ENCODE measurements at places on chromosomes 7 and 10.
A peak's percentile ranks its signal among the peaks of the same experiment; 100 is the strongest.

- DNase-seq, result no peak
These were observed 86.0 kb downstream of the SEMA3E start for GRCh38 chr7:83562960-83563359.

DNA sequence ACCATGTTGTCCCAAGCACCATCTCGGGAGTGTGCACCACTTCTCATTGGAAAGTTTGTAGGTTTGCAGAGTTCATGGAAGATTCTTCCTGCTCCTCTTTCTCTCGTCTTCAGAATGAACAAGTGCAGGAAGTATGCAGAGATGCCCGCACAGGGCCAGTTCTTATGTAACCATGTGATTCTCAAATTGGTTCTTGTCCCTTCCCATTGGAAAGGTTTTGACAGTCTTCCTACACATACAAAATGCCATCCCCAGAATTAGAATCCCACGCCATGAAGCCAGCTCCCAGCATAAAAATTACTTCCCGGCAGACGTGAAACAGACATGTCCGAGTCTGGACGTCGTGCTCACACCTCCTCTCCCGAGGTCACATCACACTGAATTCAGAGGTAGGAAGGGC lies 251.6 kb downstream of the ELMO1 start:
- no peak for DNase-seq

DNA sequence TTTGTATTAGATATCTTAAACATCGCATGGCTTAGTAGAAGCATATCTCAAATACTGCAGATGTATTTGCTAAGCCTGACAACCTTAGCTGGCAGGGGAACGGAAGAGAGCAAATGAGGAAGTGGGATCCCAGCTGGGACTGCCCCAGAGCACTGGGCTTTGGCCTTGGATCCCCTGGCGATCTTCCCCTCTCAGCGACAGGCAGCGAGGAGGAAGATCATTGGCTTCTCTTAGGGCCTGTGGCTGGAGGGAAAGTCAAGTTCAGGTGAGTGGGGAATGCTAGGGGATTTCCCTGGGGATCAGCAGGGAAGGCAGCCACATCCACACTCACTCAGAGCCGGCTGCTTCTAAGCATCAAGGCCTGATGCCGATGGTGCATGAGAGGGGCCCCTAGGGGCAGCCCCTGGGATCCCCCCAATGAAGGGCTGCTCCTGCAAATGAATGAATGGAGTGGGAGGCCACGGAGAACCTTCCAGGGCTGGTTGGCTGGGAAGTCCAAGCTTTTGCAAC lies 42.0 kb downstream of the LYZL2 start:
- no peak for DNase-seq

DNA sequence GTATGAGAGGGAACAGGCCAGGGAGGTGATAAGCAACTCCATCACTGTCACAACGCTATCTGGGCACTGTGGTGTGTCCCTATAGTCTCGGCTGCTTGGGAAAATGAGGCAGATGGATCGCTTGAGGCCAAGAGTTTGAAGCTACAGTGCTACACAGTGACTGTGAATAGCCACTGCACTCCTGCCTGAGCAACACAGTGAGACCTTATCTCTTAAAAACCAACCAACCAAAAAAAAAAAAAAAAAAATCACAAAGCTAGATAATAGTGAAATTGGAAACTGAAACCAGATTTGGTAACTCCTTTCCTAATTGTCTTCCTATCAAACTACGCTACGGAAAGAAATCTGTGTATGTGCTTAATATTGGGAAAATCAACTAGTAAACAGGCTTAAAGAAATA lies 14.1 kb downstream of the MICU1 start:
- DNase-seq, result no peak

DNA sequence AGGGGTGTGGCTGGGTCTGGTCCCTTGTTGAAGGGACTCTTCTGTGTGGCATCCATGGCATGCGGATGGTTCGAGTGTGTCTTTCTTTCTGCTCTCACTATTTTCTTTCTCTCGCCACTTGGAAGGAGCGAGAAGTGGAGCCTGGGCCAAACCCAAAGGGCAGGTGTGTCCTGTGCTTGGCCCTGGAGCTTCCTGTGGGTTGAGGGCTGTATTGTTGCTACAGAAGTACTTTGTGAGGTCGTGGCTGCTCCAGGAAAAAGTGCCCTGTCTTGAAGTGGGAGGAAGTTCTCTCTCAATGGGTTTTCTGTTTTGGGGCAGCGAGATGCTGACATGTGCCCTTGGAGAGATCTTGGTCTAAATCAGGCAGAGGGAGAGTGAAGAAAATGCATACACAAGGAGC lies 72.0 kb downstream of the DOCK1 start:
- no peak for DNase-seq

DNA sequence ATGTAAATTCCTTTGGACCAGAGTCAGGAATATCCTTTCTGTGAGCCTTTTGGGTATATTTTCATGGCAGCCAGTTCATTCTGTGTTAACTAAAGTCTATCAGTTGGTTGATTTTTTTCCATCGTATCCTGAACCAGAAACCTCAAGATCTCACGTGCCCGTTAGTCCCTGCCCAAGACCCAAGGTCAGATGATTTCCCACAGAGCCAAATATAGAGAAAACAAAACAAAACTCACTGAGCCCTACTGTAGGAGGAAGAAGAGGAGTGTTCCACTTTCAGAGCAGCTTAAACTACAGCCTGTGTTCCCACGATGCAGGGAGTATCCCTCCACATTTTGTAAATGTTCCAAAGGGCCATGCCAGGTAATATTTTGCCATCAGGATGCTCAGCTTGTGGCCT lies 96.0 kb upstream of the ADO start:
- no peak for DNase-seq

GRCh38 chr10:24900888-24901685 lies 51.3 kb downstream of the PRTFDC1 start:
- DNase-seq, result no peak

DNA sequence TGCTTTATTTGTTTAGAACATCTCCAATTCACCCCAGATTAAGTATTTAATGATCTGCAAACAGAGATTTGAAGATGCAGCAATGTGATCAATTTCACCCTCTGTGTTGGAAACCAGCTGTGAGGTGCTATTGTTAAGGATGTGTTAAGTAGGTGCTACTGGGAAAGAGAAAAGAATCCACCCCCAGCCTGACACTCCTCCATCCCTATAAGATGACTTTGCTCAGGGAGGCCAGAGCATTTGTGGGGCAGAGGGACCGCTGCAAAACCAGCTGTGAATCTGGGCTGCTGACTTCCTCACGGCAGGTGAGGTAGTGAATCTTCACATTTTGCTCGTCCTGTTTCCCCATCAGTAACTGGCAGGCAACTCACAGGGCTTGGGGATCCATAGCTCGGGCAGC lies 297.5 kb downstream of the GFRA1 start:
- no peak for DNase-seq

GRCh38 chr7:27138472-27138871 lies 5.0 kb downstream of the HOXA5 start:
- no peak for DNase-seq

GRCh38 chr10:31582365-31583052 lies 263.5 kb downstream of the ZEB1 start:
- no peak for DNase-seq

DNA sequence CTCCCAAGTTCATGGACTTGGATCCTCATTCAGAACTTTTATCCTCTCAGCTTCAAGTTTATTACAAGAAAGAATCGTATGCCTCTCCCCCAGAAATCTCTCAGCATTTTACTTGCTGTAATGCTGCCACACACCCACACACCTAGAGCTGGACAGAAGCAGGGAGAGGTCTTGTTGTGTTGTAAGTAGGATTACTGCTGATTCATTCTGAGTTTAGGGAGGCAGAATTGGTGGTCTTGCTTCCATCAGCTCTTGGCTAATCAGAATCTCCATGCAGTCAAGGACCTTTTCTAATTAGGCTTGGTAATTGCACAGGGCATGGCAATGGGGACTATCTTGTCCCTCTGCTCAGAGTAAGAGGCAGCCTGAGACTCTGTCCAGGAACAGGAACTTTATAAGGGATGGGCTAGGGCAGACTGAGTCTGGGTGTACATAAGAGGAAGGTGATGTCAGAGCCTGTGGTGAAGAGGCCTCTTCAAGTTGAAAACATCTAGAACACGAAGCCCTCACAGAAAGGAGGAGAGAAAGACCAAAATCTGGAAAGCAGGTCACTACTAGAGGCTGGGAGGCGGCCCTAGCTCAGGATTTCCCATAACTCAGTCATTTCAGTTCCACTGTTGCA lies 7.0 kb upstream of the PTPRE start:
- no peak for DNase-seq

- no peak for DNase-seq
These were observed 52.7 kb downstream of the MAD1L1 start for GRCh38 chr7:2180081-2180480.

- DNase-seq, result no peak
These were observed 142.1 kb downstream of the PHTF2 start for GRCh38 chr7:77940647-77941046.

DNA sequence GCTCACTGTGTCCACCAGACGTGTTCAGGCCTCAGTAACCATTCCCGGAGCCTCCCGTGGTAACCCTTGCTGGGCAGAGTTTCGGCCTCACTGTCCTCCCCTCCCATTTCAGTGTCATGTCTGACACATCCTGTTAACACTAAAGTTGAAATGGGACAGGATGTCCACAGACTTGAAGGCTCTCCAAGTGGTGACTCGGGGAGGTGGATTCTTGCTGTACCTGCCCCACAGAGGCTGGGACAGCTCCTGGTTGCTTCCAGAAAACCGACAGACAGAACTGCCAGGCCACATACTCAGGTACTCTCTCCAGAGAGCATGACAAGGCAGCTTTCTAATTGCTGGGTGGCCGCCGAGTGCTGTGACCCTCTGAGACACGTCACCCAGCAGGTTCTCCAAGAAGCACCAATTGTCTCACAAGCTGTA lies 17.9 kb upstream of the CYTH3 start:
- DNase-seq, result no peak

GRCh38 chr7:64755865-64756264 lies 38.4 kb upstream of the ZNF138 start:
- DNase-seq, result no peak

- no peak for DNase-seq
These were observed 691.8 kb downstream of the SUGCT start for GRCh38 chr7:40826411-40827221.

GRCh38 chr10:37067576-37067975 lies 57.8 kb upstream of the ANKRD30A start:
- DNase-seq, result no peak

DNA sequence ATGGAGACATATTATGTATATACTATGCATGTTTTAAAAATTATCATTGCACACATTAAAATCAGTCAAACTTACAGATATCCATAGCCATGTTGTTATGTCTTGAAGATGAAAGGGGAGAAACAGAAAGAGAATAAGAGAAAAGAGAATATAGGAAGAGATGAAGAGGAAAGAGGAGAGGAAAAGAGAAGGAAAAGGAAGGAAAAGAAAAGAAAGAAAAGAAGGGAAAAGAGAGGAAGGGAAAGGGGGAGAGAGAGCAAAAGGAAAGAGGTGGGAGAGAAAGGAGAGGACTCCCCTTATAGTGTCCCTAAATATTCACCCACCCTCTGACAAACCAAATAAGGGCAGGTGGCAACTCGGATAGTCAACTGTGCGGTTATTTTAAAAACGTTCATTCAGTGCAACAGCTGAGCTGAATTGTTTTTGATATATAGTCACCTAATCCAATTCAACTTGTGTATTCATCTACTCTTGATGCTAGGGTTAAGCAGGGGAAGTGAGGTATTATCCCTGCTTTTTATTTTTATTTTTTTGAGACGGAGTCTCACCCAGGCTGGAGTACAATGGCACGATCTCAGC lies 14.6 kb downstream of the SVIL start:
- DNase-seq, result no peak

DNA sequence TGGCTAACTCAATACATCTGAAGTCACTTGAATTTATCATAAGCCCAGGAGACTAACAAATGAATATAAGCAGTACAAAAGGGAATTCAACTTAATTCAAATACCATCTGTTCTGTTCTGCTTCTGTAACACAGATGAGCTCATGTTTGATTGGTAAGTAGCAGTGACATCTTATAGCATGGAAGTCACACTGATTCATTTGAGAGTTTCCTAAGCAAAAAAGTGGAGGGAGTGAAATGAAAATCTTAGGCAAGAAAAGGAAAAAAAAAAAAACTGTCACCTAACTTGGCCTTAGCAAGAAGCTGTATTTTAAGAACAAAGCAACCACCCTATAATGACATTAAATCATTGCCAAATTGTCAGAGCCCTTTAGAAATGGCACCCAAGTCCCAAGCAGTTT lies 49.5 kb downstream of the SMURF1 start:
- DNase-seq, result no peak

DNA sequence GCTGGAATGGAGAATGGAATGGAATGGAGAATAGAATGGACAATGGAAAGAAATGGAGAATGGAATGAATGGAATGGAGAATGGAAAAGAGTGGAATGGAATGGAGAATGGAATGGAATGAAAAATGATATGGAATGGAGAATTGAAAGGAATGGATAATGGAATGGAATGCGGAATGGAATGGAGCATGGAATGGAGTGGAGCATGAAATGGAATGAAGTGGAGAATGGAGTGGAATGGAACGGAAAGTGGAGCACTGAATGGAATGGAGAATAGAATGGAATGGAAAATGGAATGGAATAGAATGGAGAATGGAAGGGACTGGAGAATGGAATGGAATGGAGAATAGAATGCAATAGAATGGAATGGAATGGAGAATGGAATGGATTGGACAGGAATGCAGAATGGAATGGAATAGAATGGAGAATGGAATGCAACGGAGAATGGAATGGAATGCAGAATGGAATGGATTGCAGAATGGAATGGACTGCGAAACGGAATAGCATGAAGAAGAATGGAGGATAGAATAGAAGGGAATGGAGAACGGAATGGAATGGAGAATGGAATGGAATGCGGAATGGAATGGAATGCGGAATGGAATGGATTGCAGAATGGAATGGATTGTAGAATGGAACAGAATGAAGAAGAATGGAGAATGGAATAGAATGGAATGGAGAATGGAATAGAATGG lies 89.4 kb downstream of the NSUN6 start:
- DNase-seq, result no peak

GRCh38 chr7:133529861-133530260 lies 277.0 kb downstream of the EXOC4 start:
- peak; percentile 87 for DNase-seq

DNA sequence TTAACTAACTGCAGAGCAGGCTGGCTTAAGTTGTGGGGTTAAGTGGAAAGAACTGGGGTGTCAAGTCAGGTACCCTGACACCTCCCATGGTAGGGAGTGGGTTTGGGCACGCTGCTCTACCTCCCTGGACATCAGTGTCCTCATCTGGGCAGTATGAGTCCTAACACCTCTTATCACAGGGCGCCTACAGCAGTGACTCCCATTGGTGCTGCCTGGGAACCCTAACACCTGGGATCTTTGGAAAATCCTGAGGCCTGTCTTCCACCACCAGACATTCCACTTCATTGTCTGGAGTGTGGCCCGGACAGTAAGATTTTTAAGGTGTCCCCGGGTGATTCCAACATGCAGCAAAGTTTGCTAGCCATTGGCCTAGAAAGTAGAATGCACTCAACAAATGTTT lies 239.1 kb downstream of the SKAP2 start:
- no peak for DNase-seq

GRCh38 chr10:60953420-60953819 lies 9.4 kb upstream of the RHOBTB1 start:
- no peak for DNase-seq

Data from NCI-H187 treated with DMSO at 0.1 percent for 48 hours (cell line).